ENCODE measurements at places on chromosomes 12 and 14.

- DNase-seq: no peak
Observed at GRCh38 chr14:24843494-24843893, 206.5 kb downstream of the STXBP6 start.

DNA sequence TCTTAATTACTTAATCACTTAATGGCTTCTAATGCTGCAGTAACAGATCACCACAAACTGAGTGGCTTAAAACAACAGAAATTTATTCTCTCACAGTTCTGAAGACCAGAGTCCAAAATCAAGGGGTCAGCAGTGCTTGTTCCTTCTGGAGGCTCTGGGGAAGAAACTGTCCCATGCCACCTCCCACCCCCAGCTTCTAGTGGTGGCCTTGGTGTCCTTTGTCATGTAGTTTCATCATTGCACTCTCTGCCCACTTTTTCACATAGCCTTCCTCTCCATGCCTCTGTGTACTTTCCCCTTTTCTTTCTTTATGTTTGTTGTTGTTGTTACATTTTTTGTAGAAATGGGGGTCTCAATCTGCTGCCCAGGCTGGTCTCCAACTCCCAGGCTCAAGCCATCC is 16.1 kb upstream of the UBC start:
- no peak for DNase-seq

- no peak for DNase-seq
Observed at GRCh38 chr12:24751181-24751580, 197.7 kb downstream of the BCAT1 start.

DNA sequence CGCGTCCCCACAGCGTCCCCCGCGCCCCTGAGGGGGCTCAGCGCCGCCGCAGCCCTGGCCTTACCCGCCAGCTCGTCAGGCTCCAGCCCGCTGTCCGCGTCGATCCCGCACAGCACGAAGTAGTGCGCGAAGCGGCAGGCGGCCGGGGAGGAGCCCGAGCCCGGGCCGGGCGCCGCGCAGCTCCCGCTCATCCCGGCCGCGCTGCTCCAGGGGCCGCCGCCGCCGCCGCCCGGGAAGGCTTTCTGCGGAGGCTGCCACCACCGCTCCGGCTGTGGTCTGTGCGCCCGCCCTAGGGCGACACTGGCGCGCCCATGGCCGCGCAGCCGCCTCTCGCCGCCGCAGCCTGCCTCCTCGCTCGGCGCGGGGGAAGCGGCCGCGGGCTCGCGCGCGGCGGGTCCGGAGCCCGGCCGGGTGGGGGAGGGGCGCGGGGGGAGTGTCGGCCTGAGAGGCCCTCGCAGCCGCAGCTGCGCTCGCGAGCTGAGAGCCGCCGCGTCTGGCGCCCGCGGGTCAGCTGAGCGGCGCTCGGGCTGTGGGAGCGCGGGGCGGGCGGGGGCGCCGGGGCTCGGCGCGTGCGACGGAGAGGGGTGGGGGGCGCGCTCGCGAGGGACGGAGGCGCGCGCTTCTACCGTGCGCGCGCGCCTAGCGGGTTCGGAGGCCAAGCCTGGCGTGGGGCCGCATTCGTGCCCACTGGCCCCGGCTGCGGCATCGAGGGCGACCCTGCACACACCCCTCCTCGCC is at the start of gene DENND5B:
Gene DENND5B, minus strand, starts transcription at position 495 of the 738 bp plus-strand sequence. Its CDS starts 304 bp downstream, at position 191.
- no peak for DNase-seq

GRCh38 chr12:48040354-48040753 is 36.1 kb upstream of the COL2A1 start:
- no peak for DNase-seq

DNA sequence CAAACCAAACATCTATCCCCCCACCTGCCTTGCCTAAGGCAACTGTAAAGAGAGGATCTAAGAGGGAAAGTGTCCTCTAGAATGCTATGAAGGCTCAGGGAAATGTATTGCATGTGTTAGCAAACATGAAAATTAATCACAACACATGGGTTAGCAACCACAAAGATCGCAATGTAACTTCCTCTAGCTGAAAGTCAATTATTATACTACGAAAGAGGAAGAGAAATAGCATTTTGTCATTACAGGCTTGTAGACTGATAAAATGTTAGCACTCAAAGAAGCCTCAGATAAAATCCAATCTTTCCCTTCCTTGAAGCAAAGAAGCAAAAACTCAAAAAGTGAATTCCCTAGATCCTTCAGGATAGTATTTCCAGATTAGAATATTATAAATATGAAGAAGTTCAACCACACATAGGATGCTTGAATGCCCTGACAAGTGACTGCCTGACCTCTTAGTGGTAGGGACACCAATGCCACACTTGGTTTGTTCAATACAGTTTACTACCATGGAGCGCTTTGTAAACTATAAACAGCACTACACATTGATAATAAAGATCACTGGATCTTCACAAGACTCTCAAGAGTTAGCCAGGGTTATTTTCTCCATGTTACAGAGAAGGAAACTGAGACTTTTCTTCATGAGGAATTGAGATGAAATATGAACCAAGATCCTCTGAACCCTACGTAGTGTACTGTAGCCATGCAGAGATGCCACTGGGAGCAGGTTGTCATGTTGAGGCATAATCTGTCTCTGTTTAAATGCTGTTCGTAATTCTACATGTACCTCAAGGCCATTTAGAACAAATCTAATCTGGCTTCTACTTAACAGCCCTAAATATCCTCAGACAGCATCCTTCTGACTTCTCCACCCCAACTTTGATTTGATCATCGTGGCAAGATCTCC is 100.7 kb downstream of the ITPR2 start:
- DNase-seq: no peak

- DNase-seq: no peak
Observed at GRCh38 chr14:68670359-68670715, 122.5 kb downstream of the ZFP36L1 start.

GRCh38 chr12:4137441-4137840 is 136.1 kb upstream of the CCND2 start:
- DNase-seq: no peak

GRCh38 chr14:57822081-57822480 is 43.8 kb downstream of the SLC35F4 start:
- no peak for DNase-seq

DNA sequence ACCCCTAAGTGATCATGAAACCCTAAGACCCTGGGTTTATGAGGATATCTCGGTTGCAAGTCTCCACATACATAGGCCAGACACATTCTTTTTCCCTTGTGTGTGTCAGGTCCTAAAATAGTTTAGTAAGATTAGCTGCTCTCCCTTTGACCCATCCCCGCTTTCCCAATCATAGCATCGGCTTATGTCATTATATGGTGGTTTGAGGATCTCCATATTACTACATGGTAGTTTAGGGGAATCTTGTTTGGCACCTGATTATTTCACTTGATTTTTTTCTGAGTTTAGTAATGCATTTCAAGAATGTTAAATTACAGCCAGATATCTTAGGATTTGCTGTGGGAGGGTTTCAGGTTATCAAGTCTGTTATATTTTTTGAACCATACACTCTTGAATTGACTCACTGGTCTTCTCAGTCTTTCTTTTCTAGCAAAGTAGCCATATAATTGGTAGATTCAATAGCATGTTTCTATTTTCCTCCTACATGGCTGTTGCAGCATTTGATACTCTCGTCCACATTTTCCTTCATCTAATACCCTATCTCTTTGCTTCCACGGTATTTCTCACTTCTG is 68.3 kb upstream of the TRHDE start:
- no peak for DNase-seq

- DNase-seq: no peak
Observed at GRCh38 chr12:108611884-108612415, 14.1 kb upstream of the TMEM119 start.

- DNase-seq: no peak
Observed at GRCh38 chr12:65525491-65526141, 247.1 kb downstream of the MSRB3 start.

- DNase-seq: no peak
Observed at GRCh38 chr14:97707603-97708002, 910.4 kb downstream of the VRK1 start.

- DNase-seq: no peak
Observed at GRCh38 chr14:91225025-91225424, 19.5 kb downstream of the GPR68 start.

GRCh38 chr12:84698576-84699333 is 213.8 kb downstream of the SLC6A15 start:
- DNase-seq: no peak

DNA sequence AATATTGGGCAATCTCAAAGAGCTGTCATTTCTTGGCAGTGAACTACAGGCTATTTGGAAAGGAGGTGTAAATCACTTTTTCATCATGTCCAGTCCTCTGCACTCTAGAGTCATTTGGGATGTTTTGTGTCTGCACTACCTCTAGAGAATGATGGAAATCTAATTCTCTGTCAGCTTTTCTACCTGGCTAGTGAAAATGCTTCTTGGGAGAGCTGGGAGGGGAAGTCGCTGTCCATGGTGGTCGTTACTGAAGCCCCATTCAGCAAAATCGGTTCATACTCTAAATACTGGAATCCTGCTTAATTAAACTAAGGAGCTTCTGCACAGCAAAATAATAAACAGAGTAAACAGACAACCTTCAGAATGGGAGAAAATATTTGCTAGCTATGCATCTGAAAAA is 251.8 kb downstream of the APAF1 start:
- DNase-seq: no peak

DNA sequence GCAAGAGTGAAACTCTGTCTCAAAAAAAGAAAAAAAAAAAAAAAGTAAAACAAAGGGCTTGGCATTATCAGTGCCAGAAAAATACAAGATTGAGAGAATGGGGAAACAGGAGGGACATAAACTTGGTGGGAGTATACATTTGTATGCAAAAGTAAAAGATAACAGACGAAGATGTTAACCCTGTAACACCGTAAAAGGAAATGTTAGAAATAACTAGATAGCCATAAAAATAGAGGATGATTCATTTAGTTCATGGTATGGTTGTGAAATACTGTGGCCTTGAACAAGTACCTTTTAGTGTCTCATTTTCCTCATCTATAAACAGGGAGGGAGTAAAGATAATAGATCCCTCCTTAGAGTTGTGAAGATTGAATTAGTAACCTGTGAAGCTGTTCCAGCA is 33.3 kb downstream of the ATP2A2 start:
- DNase-seq: no peak
